Astrocyte of the spinal cord (primary cell): ENCODE measurements at places on chromosomes 13 and 19.

GRCh38 chr13:72805676-72806346 is 23.9 kb downstream of the PIBF1 start:
- no peak for DNase-seq

DNA sequence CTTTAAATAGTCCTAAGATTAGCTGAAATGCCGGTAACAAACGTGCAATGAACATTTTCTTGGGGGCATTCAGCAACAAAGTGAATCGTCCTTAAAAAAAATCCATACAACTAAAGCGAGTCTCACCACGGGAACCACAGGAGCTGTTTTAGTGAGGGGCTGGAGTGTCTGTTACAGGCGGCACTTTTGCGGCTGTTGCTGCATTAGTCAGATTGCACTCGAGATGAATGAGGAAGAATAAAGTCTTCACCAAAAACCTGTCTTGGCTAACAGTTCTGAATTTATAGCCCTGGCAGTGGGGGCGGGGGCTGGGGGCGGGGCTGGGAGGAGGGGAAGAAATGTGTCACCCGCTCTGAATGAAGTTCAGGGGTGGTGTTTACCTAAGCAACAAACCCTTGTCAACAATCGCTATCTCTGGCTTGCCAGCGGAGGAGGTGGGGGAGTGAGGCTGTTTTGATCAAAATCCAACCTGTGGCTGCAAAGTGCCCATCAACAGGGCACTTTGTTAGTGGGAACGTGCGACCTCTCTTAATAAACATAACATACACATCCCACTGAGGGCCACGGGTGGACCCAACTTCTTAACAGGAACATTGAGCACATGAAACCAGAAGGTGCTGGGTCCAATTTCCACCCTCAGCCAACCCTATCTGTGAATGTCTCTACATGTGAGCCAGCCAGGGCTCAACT is 44.5 kb downstream of the RFX2 start:
- DNase-seq, result peak; percentile 59

DNA sequence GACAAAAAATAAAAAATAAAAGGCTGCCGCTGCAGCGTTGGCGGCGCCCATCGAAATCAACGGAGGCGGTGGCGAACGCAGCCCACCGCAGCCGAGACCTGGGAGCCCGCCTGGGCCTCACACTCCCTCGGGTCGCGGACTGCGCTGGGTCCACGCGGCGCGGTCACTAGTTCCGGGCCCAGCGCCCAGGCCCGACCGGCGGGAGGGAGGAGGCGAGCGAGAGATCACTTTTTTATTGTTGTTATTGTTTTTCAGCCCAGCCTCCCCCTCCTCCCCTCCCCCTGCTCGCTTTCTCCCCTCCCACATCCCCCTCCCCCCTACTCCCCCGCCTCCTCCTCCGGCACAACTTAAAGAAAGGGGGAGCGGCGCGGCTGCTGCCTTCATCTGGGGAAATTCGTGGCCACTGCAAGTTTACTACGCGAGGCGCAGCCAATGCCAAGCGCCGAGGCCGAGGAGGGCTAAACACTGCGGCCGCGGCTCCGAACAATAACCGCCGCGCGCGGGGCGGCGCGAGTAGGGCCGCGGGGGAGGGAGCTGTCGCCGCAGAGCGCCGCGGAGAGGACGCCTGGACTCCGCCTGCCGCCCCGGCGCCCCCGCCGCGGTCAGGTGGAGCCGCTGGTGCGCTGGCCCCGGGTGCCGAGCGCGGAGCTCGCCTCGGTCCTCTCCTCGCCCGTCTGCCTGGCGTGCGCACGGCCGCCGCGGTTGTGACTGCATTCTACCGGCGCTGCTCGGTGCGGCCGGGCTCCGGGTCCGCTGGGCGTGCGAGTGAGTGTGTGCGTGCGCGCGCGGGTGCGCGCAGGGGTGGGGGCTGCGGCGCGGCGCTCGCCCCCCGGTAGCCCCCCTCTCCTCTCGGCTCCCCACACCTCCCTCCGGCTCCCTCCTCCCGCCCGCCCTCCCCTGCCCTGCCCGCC is 505 bp upstream of the ZIC2 start:
- peak; percentile 90 for DNase-seq

GRCh38 chr19:50312967-50313811 is 16.0 kb downstream of the KCNC3 start:
- no peak for DNase-seq

DNA sequence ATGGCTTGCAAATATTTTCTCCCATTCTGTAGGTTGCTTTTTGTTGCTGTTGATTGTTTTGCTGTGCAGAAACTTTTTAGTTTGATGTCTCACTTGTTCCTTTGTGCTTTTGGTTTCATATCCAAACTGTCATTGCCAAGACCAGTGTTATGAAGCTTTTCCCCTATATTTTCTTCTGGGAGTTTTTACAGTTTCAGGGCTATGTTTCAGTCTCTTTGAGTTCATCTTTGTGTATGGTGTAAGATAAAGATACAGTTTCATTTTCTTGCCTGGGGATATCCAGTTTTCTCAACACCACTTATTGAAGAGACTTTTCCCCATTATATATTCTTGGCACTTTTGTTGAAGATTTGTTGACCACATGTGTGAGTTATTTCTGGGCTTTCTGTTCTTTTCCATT is 139.9 kb downstream of the MRPL57 start:
- DNase-seq, result no peak

GRCh38 chr19:11089254-11090013 is at the start of gene LDLR:
LDLR (plus strand) TSS chr19:11089463; CDS start chr19:11089549, 86 bp downstream.
- DNase-seq, result peak; percentile 96

DNA sequence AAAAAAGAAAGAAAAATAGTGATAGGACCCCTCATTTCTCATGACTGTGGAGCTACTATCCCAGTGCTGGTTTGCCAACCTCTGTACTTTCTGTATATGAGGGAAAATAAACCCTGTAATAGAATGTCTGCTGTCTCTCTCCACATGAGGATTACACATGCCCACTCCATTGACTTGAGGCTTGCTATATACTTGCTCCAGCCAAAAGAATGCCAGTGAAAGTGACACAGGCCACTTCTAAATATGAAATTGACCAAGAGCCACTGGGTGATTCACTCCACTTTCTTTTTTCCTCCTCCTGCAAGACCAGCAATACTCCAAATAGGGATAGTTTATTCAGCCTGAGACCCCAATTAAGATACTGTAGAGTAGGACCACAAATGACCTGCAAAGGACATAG is 6.2 kb downstream of the THAP8 start:
- no peak for DNase-seq

DNA sequence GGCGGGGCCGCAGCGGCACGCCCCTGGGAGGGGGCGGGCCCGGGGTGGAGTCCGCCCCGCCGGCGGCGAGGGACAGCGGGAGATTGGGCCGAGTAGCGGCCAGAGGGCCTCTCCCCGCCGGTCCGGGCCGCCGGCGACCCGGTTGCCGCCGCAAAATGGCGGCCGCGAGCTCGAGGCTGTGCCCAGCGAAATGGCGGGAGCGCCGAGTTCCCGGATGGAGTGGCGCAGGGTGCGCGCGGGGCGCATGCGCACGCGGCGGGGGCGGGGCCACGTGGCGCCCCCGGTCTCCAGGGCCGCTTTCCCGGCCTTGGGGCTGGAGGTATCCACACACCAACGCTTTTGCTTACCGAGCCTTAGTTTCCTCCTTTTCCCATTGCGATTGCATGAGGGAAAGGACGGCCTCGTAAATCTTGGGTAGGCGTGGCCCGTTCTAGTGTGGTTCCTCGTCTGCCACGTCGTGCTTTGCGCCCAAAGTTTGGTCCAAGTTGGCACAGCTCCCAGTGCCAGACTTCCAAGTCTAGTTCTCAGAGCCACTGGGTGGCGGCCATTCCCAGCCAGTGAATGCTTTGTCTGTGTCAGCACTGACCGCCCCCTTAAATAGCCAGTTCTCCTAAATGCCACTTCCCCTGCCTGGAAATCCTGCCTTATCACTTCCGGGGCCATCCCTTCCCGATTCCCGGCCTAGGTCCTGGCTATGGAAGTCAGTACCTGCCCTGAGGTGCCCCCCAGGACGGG is 513 bp downstream of the CIRBP start:
- DNase-seq, result peak; percentile 87

DNA sequence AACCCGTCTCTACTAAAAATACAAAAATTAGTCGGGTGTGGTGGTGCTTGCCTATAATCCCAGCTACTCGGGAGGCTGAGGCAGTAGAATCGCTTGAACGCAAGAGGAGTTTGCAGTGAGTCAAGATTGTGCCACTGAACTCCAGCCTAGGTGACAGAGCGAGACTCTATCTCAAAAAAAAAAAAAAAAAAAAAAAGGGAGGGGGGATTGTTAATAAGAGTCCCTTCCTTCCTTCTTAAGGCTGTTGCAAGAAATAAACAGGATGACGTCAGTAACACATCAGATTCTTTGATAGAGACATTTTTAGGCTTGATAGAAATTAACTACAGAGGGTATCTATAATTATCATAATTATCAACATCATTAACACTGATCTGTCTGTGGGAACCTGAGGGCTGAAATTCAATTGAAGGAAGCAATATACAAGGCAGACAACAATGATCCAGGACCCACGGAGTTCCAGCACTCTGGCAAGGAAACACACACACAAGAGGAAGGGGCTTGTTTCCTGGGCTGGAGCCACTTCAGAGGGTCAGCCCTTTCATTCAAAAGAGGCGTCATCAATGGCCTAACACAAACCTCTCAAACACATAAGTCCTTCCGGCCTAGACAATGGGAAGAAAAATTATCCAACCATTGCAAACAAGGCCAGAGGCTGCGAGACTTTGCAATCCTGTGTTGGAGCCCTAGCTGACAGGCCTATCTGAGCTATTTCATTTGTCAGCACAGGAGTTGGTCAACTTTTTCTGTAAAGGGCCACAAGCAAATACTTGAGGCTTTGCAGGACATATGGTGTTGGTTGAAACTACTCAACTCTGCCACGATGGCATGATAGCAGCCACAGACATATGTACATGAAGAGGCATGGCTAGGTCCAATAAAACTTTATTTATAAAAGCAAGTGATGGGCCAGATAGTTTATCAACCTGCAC is 105.2 kb downstream of the INSR start:
- DNase-seq, result no peak

DNA sequence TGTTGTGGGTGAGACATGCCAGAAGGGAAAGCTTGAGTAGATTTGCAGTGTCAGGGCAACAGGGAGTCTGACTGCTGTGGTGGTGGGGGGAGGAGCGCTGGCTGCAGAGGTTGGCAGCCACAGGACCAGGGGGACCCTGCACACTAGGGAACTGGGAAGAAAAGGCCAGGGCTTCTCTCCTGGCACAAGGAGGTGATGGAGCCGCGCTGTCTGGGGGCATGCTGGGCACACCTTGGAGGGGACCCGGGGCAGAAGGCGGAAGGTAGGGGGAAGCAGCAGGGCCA is 13.9 kb upstream of the EPHX3 start:
- no peak for DNase-seq

GRCh38 chr19:22422211-22422610 is at the start of gene ZNF98:
ZNF98 (minus strand) TSS chr19:22422346; CDS start chr19:22422224, 122 bp downstream.
- DNase-seq, result no peak

GRCh38 chr19:7778081-7778480 is 15.0 kb downstream of the CLEC4M start:
- no peak for DNase-seq

GRCh38 chr13:32248801-32249200 is 66.4 kb downstream of the ZAR1L start:
- no peak for DNase-seq

- no peak for DNase-seq
These were observed 762 bp downstream of the KANK3 start for GRCh38 chr19:8342316-8342683.

GRCh38 chr19:16876904-16877361 is 11.9 kb upstream of the F2RL3 start:
- peak; percentile 64 for DNase-seq

DNA sequence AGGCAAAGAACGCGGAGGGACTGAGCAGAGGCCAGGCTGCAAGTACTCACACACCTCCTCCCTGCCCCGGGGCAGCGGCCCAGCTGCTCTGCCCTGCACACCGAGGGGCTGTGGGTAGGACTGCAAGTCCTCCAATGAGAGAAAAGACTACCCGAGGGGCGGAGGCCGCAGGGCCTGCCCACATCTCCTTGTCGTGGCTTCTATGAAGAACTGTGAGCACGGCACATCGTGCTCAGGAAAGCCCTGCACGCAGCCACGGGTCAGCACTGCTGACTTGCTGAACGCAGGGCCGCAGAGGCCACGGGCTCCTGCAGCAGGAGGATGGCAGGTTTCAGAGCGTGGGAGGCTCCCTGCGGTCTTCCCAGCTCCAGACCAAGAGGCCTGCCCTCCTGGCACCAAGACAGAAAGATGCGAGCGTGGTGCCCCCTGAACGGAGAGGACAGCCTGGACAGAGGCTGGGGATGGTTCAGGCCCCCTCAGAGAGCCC is 37.4 kb downstream of the CEBPG start:
- no peak for DNase-seq

DNA sequence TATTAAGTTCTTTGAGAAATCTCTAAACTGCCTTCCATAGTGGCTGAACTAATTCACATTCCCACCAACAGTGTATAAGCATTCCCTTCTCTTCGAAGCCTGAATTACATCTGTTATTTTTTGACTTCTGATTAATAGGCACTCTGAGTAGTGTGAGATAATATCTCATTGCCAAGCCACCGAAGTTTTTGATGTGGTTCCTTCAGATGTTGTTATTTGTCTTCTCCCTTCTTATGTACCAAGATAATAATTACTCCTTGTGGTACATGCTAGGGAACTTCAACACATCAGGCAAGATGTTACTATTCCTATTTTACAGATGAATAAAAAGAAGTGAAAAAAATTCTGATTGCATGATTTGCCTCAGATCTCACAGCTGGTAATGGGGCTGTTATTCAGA is 70.9 kb downstream of the KCTD12 start:
- no peak for DNase-seq

GRCh38 chr13:106151056-106151699 is 384.3 kb downstream of the EFNB2 start:
- DNase-seq, result peak; percentile 98

- DNase-seq, result peak; percentile 40
These were observed 4.4 kb downstream of the ATP12A start for GRCh38 chr13:24684600-24684998.

GRCh38 chr13:37640499-37640898 is 41.9 kb upstream of the POSTN start:
- peak; percentile 80 for DNase-seq

DNA sequence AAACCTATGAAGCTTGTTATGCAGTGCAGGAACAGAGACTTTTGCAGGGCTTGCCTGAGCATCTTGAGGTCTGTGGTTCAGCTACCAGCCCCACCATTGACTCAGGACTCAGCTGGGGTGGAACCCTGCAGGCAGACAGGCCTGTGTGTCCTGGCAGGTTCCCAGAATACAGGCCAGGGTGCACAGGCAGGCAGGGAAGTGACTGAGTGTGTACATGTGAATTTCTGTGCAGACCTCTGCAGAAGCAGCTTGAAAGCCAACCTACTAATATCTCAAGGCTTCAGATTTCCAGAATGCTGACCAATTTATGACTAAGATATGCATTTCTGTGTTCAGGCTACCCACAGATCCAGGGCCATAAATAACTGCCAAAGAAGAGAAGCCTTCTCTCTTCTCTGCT is 254.4 kb downstream of the DLEU7 start:
- DNase-seq, result peak; percentile 99

DNA sequence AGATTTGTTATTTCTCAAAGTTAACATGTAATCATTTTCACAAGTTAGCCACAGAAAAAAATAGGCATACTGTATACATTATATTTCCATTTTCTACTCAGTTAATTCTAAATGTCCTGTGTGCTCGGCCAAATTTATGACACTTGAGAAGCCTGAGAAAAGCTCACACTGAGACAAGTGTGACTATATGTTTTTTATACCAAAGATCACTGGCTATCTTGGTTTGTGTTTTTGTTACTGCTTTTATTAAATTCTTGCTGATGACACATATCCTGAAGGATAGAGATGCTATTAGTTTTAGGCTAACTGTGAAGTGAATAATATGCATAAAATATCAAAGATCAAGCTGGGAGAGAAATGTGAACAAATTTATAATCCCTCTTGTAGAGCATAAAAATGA is 49.3 kb upstream of the IL17D start:
- DNase-seq, result peak; percentile 59
